Amygdala (tissue), 56 donors: ENCODE measurements at places on chromosomes 7 and 10.

- no peak for DNase-seq
These were observed 82.5 kb downstream of the ZNF467 start for GRCh38 chr7:149690688-149691446.

DNA sequence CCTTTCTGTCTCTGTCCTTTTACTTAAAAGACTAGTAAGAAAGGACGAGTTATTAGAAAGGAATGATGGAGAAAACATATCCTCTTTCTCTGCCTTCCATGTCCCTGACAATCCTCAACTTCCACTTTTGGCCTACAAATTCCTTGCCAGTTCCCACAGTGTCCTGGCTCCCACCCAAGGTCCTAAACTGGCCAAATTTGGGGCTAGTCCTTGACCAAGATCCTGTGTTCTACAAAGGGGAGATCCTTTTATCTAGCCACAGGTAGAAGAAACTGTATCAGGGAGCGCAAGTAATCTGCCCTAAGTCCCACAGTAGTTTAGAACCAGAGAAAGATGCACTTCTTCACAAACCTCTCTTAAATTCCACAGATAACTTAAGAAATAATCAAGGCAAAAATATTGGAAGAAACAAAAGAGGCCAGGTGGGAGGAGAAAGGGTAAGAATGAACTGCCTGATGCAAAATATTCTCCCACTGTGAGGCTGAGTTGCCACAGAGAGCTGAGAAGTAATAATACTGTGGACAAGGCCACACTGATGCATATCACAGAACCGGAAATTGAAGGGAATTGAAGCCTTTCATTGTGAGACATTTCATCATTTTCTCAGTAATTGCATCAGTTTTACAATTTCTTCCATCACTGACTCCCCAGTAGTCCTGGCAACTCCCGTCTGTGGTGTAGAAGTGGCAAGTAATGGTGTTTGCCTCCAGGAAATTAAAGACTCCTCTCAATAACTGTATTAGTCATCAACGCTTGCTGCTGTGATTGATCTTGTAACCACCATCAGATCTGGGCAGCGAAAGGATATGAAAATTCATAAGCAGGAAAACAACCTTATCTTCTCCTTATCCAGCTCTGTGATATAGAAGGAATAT is 47.2 kb downstream of the DNAJC12 start:
- no peak for DNase-seq

GRCh38 chr7:95501261-95501832 is 15.6 kb downstream of the ASB4 start:
- no peak for DNase-seq

- no peak for DNase-seq
These were observed 14.6 kb downstream of the ITGB1 start for GRCh38 chr10:32943395-32943794.

GRCh38 chr7:44964384-44964830 is 14.4 kb downstream of the MYO1G start:
- DNase-seq, result no peak

GRCh38 chr7:116922545-116922944 is 30.8 kb upstream of the ST7 start:
- DNase-seq, result no peak

GRCh38 chr10:78451592-78451991 is 417.9 kb downstream of the RPS24 start:
- DNase-seq, result no peak

- DNase-seq, result no peak
These were observed 2.4 kb downstream of the ZNF3 start for GRCh38 chr7:100079024-100079560.

DNA sequence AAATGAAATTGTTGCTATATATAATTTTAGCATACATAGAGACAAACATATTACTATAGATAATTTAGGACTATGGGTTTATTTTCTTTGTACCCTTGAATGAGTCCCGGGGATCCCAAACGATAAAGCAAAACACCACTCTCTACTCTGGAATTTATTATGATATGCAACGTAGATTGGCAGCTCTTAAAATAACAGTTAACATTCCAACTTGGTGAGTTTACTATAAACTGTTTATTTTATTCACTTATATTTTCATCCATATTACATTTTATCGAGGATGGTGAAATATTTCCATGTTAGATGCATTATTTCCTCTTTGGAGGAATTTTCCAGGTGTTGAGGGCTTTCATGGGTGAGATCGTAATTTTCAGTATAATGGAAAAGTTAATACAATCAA is 138.7 kb upstream of the DGKB start:
- no peak for DNase-seq

DNA sequence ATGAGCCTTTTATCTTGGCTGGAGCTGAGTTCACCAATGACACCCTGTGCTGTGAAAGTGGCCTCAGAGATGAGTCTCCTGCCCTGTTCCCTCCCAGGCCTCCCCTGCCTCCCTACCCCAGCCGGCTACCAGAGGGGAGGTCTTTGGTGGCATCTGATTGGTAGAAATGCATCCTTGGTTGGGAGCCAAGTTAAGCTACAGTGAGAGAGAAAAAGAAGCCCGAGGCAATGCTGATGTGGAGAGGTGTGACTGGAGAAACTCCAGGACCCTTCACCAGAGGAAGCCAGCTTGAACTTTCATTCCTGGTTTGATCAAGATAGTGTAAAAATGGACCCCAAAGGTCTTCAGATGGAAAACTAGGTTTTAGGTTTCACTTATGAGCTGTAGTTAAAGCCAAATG is 191.1 kb upstream of the TCF7L2 start:
- DNase-seq, result no peak

DNA sequence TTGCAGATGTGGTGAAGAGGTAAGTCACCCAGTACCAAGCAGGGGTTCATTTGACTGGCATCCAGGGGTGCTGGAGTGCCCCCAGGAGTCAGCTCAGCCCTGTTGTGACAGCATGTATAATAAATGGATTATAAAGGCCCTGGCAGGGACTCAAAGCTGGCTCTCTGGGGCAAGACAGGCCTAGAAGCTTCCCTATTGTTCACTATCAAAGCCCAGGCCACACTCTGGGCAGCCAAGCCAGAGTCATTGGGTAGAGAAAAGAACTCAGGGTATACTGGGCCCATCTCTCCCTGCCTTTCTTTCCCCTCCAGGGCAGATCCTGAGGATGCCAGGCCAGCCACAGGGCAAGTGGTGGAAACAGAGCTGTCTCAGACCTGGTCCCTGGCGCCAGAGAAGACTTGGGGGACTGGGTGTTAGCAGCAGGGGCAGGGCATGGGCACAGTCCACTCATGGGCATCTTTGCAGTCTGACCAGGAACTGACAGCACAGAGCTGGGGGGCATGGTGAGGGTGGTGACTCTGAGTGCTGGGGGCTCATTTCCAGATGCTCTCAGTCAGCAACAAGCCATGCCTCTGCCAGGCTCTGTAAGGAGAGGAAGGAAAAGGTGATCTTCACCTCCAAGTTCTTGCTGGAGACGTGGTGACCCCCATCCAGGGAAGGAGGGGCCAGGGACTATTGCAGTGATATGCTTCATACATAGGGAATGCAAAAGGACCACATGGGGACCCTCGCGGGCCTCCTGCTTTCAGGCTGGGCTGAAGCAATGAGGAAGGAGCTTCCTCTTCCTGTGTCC is 11.7 kb downstream of the RBP3 start:
- DNase-seq, result no peak

GRCh38 chr7:91434836-91435235 is 170.6 kb downstream of the FZD1 start:
- DNase-seq, result no peak

DNA sequence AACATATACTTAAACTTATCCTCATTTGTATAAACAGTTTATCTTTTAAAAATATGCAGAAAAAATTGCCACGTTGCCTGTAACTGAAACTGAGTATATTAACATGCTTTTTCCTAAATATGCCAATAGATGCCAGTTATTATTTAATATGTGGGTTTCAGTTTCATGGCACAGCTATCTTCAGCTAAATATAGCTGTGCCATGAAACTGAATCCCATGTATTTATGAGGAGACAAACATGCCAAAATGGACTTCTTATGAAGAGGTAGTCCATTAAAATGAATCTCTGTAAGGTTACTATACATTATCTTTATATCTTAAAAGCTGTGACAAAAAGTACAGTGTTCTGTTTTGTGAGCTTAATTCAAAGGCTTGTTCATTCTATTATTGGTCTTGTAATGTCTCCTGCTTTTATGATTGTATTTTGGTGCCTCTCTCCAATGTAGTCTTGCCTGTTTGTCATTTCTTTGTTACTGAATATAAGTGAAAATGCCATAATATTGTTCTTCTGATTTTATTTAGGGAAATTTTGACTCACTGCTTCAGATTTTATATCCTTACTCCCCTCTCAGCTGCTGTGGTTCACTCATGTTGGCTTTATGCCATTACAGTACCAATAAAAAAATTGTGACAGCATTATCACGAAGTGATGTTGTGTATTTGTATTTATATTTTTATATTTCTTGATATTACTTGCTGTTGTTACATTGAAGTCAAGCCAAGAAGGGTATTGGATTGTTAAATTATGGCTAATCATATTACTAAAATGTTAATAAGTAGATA is 34.3 kb upstream of the CACNA2D1 start:
- DNase-seq, result no peak
